B cell (primary cell): ENCODE measurements at places on chromosomes 12 and 14. TPM values are rescaled to one million over a fixed set of nuclear protein-coding genes. Genes with fewer than 3 reads are reported as not detected.

- no peak overlapping the region for H3K27ac ChIP-seq
- H3K4me1 ChIP-seq = peaks cover 12% of the 10 kb centered on the region
- H3K36me3 ChIP-seq = no peaks in the 10 kb centered on the region
- H3K4me3 ChIP-seq = no peak overlapping the region
Observed at GRCh38 chr12:10957741-10958140, 18.7 kb upstream of the TAS2R14 start.

SLC8A3 gene
- 0.07 TPM in 1 of 2 replicates, not detected in the other for total RNA-seq

- no peak overlapping the region for H3K4me3 ChIP-seq
- no peaks in the 10 kb centered on the region for H3K27me3 ChIP-seq
- no peak for DNase-seq
Observed at GRCh38 chr14:43877351-43877960, 629.6 kb downstream of the FSCB start.

- H3K4me3 ChIP-seq = no peak overlapping the region
- H3K27me3 ChIP-seq = no peaks in the 10 kb centered on the region
- H3K36me3 ChIP-seq = no peaks in the 10 kb centered on the region
Observed at GRCh38 chr12:115820656-115821055, 456.8 kb downstream of the MED13L start.

- H3K27me3 ChIP-seq = peaks cover 5% of the 10 kb centered on the region
- H3K27ac ChIP-seq = no peak overlapping the region
- no peaks in the 10 kb centered on the region for H3K36me3 ChIP-seq
- no peaks in the 10 kb centered on the region for H3K4me1 ChIP-seq
- H3K4me3 ChIP-seq = no peak overlapping the region
Observed at GRCh38 chr14:21822109-21822508, 148.5 kb upstream of the OR4E1 start.

GRCh38 chr14:71720978-71721624 lies 211.1 kb upstream of the RGS6 start:
- peaks cover 73% of the 10 kb centered on the region for H3K36me3 ChIP-seq
- H3K4me1 ChIP-seq = no peaks in the 10 kb centered on the region
- H3K27ac ChIP-seq = no peak overlapping the region
- no peak for DNase-seq
- no peaks in the 10 kb centered on the region for H3K27me3 ChIP-seq

DNA sequence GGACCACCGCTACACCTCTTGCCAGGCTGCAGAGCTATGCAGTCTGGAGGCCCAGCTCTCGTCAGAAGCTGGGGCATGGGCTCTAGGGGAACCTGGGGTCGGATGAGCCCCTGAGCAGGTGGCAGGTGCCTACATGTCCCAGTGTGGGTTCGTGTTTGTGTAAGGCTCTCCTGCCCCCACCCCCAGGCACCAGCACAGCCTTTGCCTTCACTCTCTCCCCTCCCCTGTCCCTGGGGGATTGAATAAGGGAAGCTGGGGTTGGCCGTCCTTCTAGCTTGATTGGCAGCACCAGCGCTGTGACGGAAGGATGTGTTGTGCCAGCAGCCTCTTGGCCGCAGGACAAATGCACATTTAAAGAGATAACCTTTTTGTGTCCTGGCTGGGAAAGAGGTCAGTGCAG lies 34.8 kb upstream of the TSPAN9 start:
- H3K4me1 ChIP-seq = peaks cover 17% of the 10 kb centered on the region
- peak overlapping the region; percentile 29 for H3K4me3 ChIP-seq
- H3K27me3 ChIP-seq = no peaks in the 10 kb centered on the region
- H3K36me3 ChIP-seq = no peaks in the 10 kb centered on the region

DNA sequence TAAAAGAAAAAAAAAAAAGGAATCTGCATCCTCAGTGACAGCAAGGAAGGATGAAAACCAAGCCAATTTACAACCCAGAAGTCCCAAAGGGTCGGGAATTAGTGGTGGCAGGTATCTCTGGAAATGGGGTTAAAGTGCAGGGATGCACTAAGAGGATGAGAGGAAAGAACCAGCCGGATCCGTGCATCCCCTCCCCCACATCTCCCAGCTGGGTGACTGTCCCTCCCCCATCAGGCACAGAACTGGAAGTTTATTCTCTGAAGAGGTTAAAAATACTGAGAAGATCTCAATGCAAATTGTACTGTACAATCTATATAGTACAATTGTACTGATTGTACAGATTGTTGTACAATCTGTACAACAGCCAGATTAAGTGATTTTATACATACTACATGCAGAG lies 15.4 kb downstream of the CLMN start:
- H3K27ac ChIP-seq = no peak overlapping the region
- H3K36me3 ChIP-seq = no peaks in the 10 kb centered on the region
- H3K4me1 ChIP-seq = peaks cover 23% of the 10 kb centered on the region
- H3K4me3 ChIP-seq = no peak overlapping the region
- peaks cover 4% of the 10 kb centered on the region for H3K27me3 ChIP-seq
- no peak for DNase-seq

- H3K27ac ChIP-seq = no peak overlapping the region
- H3K4me3 ChIP-seq = no peak overlapping the region
- H3K36me3 ChIP-seq = peaks cover 27% of the 10 kb centered on the region
- DNase-seq = no peak
- H3K27me3 ChIP-seq = no peaks in the 10 kb centered on the region
Observed at GRCh38 chr12:116990971-116991966, 80.5 kb downstream of the FBXW8 start.

CCNB1IP1 gene
- 24.7 and 26.0 TPM in 2 replicates for total RNA-seq

GRCh38 chr12:63922474-63922873 lies 78.0 kb downstream of the SRGAP1 start:
- H3K27ac ChIP-seq = no peak overlapping the region
- no peaks in the 10 kb centered on the region for H3K4me1 ChIP-seq
- H3K4me3 ChIP-seq = no peak overlapping the region

ENDOU gene
- total RNA-seq = not detected in 2 replicates

- H3K27me3 ChIP-seq = peaks cover 10% of the 10 kb centered on the region
- H3K36me3 ChIP-seq = no peaks in the 10 kb centered on the region
- no peaks in the 10 kb centered on the region for H3K4me1 ChIP-seq
- no peak overlapping the region for H3K27ac ChIP-seq
- no peak for DNase-seq
Observed at GRCh38 chr12:106258226-106258625, 10.4 kb upstream of the CKAP4 start.

SCNN1A gene
- 0.20 TPM in 1 of 2 replicates, not detected in the other for total RNA-seq
